Omental fat pad (tissue), 4 donors: ENCODE measurements at places on chromosomes 4 and X.

- no peak for DNase-seq
Measured at GRCh38 chrX:111506826-111507225, 4.6 kb upstream of the SERTM2 start.

- no peak for DNase-seq
Measured at GRCh38 chr4:52173470-52174045, 122.5 kb downstream of the SPATA18 start.

DNA sequence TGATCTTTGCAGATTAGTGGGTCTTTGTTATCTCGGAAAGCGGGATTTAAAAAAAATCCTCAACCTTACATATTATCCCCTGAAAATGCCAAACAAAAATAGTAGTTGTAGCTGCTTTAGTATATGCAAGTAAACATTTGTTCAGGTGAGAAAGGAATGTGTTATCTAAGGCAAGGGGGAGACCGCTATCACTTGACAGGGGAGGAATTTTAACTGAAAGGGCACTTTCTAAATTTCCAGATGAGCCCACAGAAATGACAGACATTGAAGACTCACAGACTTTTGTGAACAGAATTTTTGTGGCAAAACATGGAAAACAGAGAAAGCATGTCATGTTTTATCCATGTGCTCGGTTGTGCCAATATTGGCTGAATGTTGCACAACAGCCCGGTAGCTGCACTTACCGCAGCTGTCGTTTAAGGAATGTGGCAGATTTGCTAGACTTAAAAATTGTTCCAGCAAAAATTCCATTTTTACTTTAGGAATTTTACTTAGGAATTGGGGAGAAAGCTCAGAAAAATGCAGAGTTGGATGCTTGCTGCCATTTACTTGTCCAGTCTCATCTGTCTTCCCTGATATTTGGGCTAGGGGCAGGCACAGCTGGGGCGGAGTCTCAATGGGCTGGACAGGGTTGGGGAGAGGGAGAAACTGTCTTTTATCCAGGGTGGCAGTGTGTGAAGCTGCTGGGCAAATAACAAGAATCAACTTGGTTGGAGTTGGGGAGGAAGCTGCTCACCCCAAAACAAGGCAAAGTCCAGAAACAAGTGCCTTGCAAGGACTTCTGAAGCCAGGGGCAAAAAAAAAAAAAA lies 94.6 kb upstream of the RPS6KA3 start:
- no peak for DNase-seq

DNA sequence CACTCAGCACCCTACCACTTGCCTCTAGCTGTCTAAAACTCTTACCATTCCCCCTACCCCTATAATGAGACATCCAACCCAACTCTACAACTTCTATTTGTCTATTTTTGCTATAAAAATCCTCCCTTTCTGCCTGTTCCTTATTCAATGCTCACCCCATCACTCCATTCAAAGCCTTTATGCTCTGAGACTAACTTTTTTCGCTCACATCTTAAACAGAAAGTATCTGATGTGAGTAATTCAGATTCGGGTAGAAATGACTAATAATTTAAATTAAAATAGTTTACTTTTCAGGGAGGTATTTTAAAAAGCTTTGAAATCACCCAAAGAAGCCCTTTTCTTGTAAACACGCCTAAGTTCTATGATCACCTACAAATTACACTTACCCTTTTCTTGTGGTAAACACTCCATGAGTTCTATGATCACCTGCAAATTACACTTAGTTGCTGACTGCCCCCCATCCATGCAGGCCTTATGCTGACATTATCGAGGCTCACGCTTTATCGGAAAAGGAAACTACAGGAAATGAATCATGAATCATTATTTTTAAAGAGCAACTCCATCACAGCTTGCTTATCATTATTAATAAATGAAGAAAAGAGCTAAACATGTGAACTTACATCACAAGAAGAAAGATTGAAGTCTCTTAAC lies 168.7 kb upstream of the PPP1R2C start:
- DNase-seq: no peak

- DNase-seq: no peak
Measured at GRCh38 chr4:78781924-78782323, 5.8 kb downstream of the BMP2K start.

DNA sequence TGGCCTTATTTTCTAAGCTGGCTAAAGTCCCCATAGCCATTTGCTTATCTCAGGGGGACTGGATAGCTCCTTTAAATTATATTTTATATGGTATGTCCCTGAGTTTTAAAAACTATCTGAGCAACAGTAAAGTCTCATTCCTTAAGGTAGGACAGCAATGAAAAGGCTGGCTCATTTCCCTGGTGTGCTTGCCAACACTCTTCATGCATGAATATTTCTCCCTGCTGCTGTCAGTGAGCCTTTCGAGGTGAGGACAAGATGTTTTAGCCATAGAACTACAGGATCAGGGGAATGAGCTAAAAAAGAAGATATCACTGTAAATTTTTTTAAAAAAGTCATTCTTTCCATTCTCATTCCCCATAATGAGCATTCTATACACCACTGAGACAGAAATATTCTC lies 427.3 kb upstream of the FAM241A start:
- no peak for DNase-seq
